Mesendoderm (in vitro differentiated cells): ENCODE measurements at places on chromosomes 4 and X.

DNA sequence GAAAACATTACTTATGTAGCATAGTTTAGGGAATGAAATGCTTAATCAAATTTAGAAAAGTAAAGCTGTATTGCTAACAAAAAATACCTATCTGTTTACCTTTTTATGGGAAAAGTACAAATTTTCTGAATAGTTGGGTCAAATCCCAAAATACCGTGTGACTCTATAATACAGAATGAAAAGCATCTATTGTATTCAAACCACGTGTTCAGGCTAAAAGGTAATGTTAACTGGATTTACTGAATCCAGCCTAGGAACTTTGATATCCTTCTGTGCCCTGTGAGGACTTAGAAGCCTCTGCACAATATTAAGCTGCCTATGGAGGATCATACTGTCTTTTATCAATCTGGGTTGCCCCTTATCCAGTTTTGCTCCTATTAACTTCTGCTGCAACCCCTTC lies 36.3 kb upstream of the AGA start:
- no peak for DNase-seq

DNA sequence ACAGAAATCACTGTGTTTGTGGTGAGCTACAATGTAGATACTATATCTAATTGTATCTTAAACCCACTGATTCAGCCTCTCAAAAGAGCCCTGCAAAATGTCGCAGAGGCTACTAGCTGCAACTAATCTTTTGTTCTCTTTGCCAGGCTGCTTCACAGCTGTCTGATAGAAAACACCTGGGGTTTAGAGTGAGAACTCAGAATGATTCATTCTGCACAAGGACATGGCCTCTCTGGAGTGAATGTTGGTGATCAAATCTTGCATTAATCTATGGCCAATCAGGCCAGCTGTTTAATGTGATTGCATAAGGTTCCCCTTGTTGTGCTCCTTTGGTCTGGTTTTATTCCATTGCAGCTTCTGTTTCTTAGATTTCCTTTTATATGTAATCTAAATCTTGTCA lies 100.3 kb downstream of the EMCN start:
- no peak for DNase-seq

- DNase-seq = no peak
These were observed 142.2 kb upstream of the KCNIP4 start for GRCh38 chr4:22090661-22091351.

GRCh38 chrX:53939127-53939526 lies 105.1 kb downstream of the PHF8 start:
- no peak for DNase-seq

DNA sequence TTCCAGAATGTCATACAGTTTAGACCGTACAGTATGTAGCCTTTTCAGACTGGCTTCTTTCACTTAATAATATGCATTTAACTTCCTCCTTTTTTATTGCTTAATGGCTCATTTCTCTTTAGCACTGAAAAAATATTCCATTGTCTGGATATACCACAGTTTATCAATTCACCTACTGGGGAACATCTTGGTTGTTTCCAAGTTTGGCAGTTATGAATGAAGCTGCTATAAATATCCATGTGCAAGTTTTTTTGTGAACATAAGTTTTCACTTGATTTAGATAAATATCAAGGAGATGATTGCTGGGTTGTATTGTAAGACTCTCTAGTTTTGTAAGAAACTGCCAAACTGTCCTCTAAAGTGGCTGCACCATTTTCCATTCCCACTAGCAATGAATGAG lies 375.5 kb downstream of the PCDH18 start:
- no peak for DNase-seq

DNA sequence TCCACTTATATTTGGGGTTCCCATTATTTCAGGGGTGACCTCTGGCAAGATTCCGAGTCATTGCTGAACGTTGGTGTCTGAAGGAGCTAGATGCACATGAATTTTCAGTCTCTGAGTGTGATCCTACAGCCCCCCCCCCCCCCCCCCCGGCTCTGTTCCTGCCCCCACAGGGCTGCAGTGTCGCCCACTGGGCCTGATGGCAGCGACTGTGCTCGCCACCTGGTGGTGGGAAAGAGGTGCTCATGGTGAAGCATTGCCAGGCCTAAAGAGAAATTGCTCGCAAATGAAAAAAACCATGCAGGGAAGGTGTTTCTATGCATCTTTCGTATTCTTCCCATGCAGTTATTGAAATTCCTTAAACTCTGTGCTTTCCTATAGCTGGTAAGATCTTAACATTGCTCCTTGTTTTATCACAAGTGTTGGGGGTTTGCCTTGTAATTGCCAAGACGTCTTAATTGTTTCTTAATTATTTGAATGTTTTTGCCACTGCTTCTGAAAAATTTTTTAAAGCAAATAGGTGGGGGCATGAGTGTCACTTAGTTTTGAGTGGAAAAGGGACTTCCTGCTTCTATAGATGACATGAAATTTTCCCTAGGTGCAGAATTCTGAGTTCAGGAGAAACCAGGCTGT lies 63.2 kb downstream of the CLDN22 start:
- peak; percentile 72 for DNase-seq

DNA sequence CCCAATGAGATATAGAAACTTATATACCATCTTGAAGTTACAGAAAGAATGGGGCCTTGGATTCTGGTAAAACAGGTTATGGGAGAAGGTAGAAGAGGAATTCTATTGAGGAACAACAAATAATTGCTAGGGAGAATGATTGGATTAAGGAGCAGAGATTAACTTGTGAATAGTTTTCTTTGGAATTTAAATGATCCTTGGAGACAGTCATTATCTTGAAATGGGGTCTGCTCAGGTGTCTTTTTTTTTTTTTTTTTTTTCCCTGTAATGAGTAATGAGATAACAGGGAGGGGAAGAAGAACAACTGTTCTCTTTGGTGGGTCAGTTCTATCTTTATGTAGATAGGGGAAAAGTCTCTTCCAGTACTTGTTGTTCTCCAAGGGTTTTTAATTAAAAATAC lies 1406.0 kb downstream of the RPA4 start:
- peak; percentile 57 for DNase-seq

DNA sequence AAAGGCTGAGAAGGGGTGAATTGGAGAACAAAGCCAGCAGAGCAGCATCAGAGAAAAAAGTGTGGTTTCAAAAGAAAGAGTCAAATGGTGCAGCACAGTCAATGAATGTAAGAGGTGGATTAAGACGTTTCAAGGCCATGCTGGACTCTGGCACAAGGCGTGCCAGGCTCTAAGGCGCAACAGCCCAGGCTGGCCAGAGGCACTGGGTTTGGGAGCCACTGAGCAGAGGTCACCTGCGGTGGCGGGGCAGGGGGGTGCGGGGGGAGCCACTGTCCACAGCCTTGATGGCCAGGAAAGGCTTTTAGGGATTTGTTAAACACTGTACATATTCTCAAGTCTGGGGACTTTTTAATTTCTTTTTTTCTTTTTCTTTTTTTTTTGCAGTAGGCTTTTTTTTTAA lies 222.5 kb upstream of the FAT1 start:
- no peak for DNase-seq

- no peak for DNase-seq
These were observed 50.4 kb downstream of the PHKA1 start for GRCh38 chrX:72663737-72664136.

DNA sequence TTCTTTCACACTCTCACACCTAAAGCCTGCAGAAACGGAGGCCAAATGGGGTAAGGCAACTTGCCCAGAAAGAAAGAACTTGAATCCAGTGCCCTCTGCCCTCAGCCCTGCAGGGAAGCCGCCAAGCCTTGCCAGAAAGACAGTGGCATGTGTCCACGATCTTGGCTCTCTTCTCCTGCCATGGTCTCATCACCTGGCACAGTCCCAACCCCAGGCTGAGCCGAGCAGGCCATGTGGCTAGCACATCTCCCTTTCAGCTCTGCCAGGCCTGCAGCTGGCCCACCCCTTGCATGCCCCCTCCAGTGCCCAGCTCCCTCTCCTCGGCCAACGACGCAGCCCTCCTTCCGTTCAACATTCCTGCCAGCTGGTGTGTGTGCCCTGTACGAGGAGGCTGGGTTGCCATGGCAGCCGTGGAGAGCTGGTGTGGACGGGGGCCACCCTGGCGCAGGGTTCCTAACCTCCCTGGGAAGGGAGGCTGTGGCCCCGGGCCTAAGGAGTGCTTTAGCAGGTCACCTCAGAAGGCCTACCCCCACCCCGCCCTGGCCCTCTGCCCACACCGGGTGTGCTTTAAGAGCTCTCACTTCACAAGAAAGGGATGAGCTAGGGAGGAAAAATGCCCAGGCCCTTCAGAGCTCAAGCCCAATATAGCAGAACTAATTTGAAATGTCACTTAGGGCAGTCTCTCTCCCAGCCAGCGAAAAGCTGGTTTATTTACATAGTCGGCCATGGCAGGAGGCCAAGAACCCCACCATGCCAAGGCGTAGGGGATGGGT lies 73.0 kb upstream of the PJA1 start:
- DNase-seq = no peak

GRCh38 chr4:114226968-114227760 lies 247.7 kb upstream of the ARSJ start:
- DNase-seq = no peak

- peak; percentile 67 for DNase-seq
These were observed 18.8 kb upstream of the TMSB4X start for GRCh38 chrX:12955882-12956703.

DNA sequence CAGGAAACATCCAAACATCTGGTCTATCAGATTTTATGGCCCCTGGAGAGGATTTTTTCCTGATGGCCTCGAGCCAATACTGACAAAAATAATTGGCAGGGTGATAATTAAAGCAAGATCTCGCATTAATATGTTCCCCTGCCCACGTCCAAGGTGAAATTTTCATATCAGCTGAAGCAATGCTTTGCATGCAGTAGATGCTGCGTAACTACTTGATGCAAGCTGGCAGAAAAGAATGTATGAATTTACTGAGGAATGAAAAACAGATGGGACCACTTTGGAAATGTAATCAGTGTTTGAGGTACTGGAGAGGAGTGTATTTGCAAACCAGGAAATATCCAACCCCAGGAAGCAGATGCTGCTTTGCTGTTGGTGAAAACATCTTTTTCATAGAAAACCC lies 36.8 kb upstream of the REST start:
- DNase-seq = no peak

DNA sequence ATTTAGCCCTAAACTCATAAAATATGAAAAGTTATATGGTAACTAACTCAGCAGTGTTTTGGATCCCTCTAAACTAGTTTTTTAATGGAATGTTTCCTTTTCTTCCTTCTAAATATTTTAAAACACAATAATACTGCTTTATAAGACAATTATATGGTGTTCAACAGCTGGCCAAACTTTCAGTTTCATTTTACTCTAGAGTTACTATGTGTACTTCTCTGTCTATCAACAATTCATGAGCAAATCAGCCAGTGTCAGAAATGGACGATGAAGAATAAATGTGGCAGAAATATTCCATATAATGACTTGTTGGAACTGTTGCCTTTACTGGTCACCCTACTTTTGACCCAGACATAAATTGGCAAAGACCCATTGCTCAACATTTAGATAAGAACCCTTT lies 64.8 kb upstream of the CXXC4 start:
- DNase-seq = no peak
